ENCODE measurements at places on chromosomes 4 and X. TPM values are rescaled to one million over a fixed set of nuclear protein-coding genes. Genes with fewer than 3 reads are reported as not detected.

- DNase-seq, result no peak
These were observed 101.9 kb downstream of the EFHC2 start for GRCh38 chrX:44241546-44241945.

DNA sequence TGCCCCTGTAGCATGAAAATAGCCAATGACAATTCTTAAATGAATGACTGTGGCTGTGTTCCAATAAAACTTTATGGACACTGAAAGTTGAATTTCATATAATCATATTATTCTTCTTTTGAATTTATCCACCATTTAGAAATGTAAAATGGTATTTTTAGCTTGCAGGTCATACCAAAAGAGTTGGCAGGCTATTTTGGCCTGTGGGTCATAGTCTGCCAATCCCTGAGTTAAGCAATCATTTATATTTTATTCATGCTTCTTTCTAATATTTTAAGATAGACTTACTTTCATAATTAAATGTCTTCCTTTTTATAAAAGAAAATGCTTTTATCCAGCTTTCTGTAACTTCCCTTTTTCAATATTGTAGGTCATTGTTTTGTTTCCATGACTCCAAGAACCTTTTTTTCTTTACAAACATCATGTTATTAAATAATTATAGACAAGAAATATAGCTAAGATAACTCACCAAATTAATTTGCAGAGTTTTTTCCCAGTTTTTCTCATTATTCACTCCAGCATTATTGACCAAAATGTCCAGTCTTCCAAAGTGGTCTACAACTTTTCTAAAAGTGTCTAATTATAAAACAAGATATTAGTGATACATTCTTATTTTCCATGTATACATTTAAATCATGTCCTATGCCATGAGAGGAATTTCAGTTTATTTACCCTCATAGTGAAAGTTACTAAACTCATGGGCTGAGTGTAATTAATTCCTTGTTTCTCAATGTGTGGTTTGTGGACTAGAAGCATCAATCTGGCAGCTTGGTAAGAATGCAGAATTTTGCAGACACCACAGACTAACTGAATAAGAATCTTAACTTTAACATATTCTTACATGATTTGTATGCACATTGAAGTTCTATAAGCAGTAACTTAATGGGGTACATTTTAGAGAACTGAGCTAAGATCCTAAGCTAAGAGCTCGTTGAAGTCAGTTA is 4.5 kb downstream of the HPGD start:
- DNase-seq, result no peak

DNA sequence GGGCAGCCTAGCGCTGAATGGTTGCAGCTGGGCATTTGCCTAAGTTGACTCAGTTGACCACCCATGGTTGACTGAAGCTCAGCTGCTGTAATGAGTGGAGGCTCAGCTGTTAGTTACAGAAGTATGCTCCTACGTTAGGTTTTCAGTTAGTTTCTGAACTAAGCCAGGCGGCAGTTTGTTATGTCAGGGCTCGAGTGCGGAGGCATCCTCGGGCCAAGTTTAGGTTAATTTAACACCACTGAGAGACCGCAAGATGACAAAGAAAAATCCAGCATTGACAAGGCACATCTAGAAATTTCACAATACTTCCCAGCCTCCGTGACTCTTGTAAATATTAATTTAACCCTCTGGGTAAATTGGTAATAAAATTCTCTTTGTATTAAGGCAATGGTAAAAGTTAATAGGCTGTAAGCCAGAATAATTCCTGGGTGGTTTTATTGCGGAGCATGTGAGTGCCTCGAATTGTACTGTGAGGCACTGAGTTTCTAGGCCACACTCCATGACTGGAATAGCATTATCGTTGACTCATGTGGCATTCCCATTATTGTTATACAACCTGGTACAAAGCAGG is 33.1 kb upstream of the CDKN2AIP start:
- DNase-seq, result no peak

DNA sequence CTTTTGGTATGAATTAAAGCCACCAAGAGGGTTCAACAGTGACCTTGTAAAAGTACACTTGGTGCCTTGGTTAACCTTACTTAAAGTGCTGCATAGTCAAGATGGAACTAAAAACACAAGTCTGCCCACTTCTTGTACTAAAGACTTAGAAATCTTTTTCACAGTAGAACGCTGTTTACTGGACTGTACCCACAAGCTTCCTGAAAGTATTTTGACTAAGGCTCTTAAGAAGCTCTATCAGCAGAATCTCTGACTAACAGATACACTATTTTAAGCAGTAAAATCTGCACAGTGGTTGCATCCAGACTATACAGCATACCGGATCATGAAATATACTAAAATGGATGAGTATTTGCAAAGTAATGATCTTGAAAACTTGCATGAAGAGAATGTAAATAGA is 7.2 kb downstream of the RAB28 start:
- DNase-seq, result no peak

DNA sequence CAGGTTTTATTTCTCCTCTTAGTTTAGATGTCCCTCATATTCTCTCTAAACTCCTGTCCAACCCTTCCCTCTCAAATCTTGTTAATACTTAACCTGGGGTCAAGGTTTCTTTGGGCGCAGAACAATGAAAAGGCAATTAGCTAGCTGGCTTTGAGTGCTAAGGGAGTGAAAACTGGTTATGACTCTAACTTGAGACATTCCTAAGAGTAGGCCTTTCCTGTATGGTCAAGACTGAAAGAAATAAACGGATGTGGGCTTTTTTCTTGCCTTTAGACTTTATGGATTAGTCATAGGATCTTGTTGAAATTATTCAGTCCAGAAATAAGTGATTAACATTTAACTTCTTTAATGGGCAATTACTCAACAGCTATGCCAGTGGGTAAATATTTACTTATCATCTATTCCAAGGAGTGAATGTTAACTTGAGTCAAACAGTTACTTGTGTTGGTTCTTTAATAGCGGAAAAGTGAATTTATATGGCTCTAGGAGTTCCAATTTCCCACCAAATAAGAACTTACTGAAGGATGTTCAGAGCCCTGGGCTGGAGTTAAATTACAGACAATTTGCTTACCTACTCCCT is 141.7 kb upstream of the SCML1 start:
- no peak for DNase-seq

The SLC34A2 gene
- 10.7 TPM for total RNA-seq

The HTRA3 gene
- total RNA-seq, result 35.2 TPM
